AG08395 (cell line): ENCODE measurements at places on chromosomes 16 and 17.

DNA sequence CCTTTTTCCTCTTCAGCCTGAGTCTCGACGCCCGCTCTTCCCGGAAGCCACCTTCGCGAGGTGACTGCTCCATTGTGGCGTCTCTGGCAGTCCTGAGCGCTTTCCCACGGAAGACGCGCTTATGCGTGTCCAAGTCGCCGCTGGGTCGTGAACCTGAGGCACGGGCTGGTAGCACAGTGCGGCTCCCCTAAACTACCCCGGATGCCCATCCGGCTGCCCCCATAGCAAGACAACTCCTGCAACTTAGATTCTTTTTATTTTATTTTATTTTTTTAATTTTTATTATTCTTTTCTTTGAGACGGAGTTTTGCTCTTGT lies 2.1 kb upstream of the ESRP2 start:
- DNase-seq = no peak

DNA sequence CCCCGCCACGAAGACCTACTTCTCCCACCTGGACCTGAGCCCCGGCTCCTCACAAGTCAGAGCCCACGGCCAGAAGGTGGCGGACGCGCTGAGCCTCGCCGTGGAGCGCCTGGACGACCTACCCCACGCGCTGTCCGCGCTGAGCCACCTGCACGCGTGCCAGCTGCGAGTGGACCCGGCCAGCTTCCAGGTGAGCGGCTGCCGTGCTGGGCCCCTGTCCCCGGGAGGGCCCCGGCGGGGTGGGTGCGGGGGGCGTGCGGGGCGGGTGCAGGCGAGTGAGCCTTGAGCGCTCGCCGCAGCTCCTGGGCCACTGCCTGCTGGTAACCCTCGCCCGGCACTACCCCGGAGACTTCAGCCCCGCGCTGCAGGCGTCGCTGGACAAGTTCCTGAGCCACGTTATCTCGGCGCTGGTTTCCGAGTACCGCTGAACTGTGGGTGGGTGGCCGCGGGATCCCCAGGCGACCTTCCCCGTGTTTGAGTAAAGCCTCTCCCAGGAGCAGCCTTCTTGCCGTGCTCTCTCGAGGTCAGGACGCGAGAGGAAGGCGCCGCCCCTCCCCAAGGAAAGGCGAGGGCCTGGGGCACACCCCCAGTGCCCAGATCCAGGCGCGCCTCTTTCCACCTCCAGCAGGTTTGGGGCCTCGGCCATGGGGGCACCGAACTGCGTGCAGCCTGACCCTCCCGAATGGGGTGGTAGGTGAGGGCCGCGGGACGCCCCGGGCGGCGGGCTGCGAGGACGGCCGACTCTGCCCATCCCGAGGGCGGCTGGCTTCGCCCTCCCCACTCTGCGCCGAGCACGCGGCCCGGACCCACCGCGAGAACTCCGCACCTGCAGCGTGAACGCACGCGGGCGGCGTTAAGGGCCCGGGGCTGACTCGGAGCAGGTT lies 664 bp downstream of the HBQ1 start:
- peak; percentile 85 for DNase-seq

DNA sequence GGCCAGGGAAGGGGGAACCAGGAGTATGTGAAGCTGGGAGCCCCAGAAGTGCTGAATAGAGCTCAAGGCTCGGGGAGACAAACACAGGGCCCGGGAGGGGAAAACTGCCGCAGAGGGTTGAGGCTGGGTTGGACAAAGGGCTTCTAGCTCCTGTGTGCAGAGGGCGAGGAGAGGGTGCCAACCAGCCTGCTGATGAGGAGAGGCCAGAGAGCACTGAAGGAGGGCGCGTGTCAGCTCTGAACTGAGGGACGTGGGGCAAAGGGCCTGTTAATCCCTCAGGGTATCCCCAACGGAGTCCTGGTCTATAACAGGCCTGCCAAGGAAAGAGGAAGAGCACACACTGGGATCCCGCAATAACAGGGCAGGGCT lies 151.3 kb downstream of the C16orf78 start:
- no peak for DNase-seq

- DNase-seq = peak; percentile 88
Measured at GRCh38 chr16:73125850-73126524, 78.1 kb upstream of the ZFHX3 start.

- DNase-seq = no peak
Measured at GRCh38 chr16:85689285-85689949, 663 bp upstream of the GINS2 start.

GRCh38 chr17:1686086-1686485 lies 1.4 kb upstream of the PRPF8 start:
- no peak for DNase-seq

DNA sequence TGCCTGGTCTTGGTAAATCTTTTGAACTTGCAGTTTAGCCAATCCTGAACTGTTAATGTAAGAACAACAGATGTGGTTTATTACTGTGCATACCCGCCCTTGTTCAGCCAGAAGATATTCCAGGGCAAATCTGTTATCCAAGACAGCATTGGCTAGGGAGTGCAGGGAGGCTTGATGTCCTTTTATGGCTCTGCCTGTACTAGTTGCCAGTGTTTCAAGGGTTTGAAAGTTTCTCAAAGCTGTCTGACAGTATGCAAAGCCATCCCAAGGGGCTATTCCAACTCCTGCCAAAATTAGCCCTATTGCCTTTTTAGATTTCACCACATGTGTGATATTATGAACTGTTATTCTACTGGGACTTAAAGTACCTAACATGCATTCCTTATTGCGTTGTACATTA lies 30.1 kb downstream of the LCMT1 start:
- peak; percentile 16 for DNase-seq

DNA sequence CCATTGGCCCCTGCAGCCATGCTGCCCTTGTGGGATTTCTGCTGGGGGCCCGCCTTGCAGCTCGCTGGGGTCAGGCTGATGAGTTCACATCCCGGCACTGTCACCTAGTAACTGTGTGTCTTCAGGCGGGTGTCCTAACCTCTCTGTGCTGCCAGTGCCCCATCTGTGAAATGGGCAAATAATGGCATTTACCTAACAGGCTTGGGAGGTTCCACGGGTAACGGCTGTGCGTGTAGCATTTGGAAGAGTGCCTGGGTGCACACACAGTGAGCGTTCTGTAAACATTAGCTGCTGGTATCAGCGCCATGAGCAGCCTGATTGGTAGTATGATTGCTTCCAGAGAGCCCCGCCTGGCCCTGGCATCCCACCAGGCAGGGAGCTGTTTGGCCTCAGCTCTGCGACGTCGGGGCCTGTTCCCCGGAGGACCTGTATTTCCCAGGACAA lies 167.3 kb upstream of the GSE1 start:
- DNase-seq = no peak

- DNase-seq = no peak
Measured at GRCh38 chr16:21150375-21151001, at the start of gene DNAH3. DNAH3 (minus strand) TSS chr16:21150846; CDS start chr16:21150319, 527 bp downstream.

- peak; percentile 35 for DNase-seq
Measured at GRCh38 chr17:44203731-44204440, 4.2 kb upstream of the ATXN7L3 start.

DNA sequence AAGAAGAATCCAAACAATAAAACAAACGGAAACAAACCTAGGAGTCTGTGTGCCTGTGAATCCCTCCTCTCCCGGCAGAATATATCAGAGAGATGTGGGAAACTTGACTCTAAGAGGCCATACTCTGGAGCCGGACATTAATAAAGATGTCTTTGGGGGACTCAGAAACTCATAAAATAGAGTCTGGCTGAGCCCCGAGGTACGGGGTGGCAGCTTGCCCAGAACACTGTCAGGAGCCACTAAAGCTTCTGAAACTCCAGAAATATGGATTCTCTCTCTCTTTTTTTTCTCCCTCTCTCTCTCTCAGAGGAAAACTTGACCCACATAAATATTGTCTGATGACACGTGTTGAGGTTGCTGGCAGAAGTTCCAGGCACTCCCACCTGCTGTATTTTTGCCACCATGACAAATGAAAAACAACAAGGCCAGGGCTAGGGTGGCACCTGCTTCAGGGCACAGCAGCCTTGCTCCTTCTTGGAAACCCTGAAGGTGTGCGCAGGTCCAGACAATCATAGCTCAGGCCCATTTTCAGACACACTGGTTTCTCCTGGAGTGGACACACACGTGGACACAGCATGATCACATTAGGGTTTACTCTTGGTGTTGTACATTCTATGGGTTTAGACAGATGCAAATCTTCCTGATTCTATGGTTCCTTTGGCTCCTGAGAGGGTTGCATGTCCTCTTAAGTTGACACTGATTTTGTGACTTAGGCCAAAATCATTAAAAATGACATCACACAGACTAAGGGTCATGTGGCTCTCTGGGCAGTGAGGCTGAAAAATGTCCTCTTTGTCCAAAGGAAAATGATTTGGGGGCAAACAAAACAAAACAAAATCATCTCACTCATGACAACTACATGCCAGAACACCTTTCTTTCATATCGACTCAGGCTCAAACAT lies 282.6 kb upstream of the IRX3 start:
- no peak for DNase-seq

GRCh38 chr16:58506241-58507194 lies 6.6 kb downstream of the NDRG4 start:
- no peak for DNase-seq

- DNase-seq = no peak
Measured at GRCh38 chr16:87806261-87806640, 40.5 kb upstream of the KLHDC4 start.

DNA sequence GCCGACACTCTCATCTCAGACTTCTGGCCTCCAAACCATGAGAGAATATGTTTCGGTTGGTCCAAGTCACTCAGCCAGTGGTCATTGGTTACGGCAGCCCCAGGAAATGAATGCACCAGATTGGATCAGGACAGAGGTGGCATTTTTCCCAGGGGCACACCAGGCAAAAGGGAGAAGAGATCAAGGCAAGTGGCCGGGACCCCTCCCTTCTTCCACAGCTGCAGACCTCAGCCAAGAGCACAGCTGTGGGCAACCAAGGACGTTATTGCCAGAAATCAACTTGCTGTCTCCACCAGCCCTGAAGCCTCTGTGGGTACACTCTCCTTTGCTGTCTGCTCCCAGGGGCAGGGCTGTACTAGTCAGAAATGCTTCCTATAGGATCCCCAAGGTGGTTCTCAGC lies 20.7 kb downstream of the LRRC75A start:
- DNase-seq = no peak

DNA sequence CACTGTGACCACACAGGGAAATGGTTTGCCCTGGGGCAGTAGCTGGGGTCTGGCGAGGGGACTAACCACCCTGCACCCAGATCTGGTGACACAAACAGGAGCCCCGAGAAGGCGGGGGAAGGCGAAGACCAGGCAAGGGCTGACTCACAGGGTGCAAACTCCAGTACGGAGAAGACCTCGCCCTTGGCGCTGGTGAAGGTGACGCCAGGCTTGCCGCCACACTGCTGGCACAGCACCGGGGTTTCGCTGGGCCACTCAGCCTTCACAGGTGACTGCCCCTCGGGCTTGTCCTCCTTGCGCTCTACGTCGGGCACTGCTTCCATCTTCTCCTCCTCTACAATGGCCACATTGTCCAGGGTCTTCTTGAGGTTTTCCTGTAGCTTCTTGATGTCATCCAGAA lies 11.6 kb downstream of the SPHK1 start:
- DNase-seq = no peak

DNA sequence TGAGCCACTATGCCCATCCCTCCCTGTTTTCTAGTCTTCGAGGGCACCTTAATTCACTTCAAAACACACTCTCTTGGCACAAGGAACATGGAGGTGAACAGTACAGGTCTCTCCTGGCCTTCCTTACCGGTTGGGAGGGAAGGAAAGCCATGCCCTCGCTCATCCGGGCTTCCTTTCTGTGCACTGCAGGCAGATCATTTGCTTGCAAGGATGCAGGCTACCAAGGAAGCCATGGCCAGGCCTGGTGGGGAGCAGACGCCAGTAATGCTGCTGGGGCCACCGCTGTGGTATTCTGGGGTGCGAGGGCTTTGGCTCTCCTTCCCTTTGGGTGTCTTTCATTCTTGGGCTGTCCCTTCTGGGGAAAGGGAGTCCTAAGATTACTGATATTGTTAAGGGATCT lies 80.8 kb upstream of the DNAJA2 start:
- DNase-seq = no peak

DNA sequence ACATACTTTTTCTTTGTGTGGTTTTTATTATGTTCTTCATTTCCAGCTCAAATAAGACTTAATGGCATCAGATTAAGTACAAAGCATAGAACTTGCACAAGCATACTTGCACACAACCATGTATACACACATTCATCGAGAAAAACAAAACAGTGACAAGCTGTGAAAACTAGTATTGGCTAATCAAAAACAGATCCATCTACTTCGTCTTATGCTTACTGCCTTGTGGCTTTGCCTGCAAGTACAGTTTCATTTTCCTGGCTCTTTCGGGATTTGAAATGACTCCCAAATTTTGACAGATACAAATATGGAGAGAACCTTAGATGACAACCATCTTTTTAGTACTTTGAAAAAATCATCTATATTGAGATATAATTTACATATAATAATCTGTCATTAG lies 338.3 kb downstream of the BCAS3 start:
- peak; percentile 18 for DNase-seq

GRCh38 chr16:48963306-48963705 lies 318.3 kb downstream of the CBLN1 start:
- DNase-seq = peak; percentile 80

GRCh38 chr17:49106321-49107210 lies 26.0 kb upstream of the B4GALNT2 start:
- DNase-seq = peak; percentile 40

DNA sequence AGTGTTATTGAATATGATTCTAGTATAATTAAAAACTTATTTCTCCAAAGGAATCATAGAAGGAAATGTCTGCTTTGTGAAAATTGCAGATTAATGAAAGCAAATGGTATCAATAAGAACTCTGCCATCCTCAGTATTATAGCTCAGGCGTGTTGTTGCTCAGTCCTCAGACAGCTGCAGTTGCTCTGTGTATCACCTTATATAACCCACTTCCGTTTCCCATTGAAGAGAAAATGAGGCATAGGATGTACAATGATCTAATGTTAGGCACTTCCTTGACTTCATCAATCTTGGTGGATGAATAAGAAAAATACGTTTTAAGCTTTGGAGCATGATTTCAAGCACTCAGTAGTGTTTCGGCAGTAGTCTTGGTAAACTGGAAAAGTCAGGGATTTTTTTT lies 14.1 kb downstream of the MFSD11 start:
- DNase-seq = no peak

GRCh38 chr16:3400779-3401688 lies at the start of the genes ZNF174 and ZSCAN32:
ZNF174 (plus strand) TSS chr16:3401215; CDS start chr16:3402005, 790 bp downstream.
ZSCAN32 (minus strand) TSS chr16:3401004; CDS start chr16:3397557, 3,447 bp downstream.
- peak; percentile 100 for DNase-seq

DNA sequence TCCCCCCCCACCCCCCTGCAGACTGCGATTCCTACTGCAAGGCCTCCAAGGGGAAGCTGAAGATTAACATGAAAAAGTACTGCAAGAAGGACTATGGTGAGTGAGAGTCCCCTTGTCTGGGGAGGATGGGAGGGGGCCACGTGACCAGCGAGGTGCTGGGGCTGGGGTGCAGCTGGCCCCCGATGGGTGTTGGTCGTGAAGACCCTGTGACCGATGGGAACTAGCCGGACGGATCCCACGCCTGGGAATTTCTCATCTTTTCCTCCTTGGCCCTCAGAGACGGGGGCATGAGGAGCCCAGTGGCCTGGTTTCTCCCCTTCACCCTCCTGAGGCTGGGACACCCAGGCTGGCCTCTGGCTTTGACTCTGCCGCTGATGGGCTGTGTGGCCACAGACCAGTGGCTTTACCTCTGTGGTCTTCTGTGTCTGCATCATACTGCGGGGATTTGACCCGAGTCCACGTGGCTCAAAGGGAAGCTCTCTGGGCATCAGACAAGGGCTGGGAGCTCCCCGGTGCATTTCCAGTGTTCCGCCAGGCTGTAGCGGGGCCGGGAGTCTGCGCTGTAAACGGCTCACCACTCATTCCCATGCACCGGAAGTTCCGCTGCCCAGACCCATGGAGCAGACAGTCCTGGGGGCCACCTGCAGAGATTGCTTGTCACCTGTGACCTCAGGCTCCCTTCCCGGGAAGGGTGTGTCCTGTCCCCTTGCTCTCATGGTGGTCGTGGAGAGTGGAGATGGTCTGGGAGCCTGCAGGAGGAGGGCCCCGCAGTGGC lies 200.0 kb downstream of the NTN1 start:
- no peak for DNase-seq

GRCh38 chr17:63537001-63537400 lies 13.3 kb upstream of the DCAF7 start:
- no peak for DNase-seq
